ENCODE measurements at places on chromosomes 1 and 21.

GRCh38 chr1:36528361-36529349 lies 45.9 kb upstream of the CSF3R start:
- no peak for DNase-seq

- no peak for DNase-seq
These were observed 25.2 kb upstream of the FGGY start for GRCh38 chr1:59271561-59272260.

DNA sequence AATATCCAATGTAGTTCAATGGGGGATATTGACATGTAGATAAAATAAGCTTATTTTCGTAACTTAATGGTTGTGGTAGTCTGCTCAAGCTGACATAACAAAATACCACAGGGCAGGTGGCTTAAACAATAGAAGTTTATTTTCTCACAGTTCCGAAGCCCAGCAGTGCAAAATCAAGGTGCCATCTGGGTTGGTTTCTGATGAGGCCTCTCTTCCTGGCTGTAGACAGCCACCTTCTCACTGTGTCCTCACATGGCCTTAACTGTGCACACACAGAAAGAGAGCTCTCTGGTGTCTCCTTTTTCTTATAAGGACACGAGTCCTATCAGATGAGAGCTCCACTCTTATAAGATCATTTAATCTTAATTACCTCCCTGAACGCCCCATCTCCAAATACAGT lies 64.8 kb upstream of the IPO9 start:
- DNase-seq = no peak

DNA sequence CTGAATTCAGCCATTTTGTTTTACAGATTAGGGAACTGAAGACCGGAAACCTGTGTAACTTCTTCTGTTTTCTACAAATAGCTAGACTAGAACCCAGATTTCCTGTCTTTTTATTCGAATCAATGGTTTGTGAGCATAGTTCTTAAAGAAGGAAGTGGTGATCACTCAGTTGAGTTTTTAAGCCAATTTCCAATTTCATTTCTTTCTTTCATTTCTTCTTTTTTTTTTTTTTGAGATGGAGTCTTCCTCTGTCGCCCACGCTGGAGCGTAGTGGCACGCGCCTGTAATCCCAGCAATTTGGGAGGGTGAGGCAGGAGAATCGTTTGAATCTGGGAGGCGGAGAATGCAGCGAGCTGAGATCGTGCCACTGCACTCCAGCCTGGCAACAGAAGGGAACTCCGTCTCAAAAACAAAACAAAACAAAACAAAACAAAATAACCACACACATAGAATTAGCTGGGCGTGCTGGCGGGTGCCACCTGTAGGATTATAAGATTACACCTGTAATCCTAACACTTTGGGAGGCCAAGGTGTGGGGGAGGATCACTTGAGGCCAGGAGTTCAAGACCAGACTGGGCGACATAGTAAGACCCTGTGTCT lies 3.0 kb upstream of the MDM4 start:
- DNase-seq = no peak

- no peak for DNase-seq
These were observed 58.9 kb upstream of the ARTN start for GRCh38 chr1:43874716-43875115.

DNA sequence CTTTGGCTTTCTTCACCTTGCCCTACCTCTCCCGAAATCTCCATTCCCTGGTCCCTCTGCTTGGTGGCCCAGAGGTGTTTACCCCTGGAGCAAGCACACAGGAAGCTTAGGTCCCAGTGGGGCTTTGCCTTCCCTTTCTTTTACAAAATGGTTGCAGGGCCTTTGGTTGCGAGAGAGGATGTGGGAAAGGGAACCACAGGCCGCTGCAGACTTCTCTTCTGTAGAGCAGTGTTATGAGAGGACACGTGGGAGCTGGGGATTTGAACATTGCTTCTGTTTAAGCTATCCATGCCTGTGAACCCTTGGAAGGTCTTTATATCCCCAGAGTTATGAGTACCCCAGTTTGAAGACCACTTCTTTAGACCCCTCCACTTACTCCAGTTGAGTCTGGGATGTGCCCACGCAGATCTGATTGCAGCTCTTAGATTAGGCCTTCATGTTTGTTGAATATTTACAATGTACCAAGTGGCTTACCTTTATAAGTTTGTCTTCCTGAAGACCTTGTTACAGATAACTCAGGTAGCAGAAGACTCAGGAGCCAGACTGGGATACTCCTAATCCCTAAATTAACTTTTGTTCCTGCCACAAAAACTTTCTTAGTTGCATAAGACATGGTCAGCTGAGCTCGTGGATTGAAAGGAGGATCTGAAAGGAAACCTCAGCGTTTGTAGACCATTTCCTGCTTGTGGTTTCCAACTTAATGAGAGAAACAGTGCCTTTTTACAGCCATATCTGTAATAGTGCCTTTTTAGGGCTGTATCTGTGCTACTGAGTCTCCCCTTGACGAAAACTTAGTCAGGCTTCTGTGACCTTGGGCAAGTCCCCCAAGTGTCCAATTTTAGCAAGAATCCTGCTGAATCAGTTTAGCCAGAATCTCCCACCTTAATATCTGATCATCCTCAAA lies 21.9 kb upstream of the IVNS1ABP start:
- no peak for DNase-seq

DNA sequence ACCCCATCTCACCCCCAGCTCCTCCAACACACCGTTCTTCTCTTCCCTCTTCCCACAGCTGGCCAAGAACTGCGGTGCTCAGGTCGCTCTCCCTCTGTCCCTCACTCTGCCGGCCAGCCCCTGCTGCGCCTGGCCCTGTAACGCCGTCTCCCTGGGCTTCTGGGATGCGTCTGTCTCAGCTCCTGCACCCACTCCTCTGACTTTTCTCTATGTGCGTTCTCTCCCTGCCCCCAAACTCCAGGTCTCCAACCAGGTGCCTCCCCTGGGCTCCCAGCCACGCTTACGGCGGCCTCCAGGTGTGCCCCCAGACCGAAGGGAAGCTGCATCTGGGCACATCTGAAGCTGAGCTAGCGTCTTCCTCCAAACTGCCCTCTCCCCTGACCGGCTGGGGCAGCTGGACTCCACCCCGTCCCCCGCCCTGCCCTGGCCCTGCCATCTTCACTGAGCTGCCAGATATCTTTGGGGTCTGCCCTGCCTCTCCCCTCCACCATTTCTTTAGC lies 2.6 kb downstream of the KRTAP10-12 start:
- no peak for DNase-seq

All from kidney capillary endothelial cell (primary cell).